ENCODE measurements at places on chromosomes 16 and 17. TPM values are rescaled to one million over a fixed set of nuclear protein-coding genes. Genes with fewer than 3 reads are reported as not detected.

SOST gene
- total RNA-seq, result not detected

ADCY9 gene
- 30.4 TPM for total RNA-seq

SLC22A31 gene
- 3.9 TPM for total RNA-seq

CMTM2 gene
- total RNA-seq, result not detected

ZNF689 gene
- total RNA-seq, result 14.6 TPM

PIGW gene
- 10.6 TPM for total RNA-seq

PLD6 gene
- total RNA-seq, result 1.1 TPM

OR4D1 gene
- total RNA-seq, result not detected

KRT33B gene
- 0.61 TPM for total RNA-seq

CCL16 gene
- not detected for total RNA-seq
